ENCODE measurements at places on chromosomes 3 and 15.

DNA sequence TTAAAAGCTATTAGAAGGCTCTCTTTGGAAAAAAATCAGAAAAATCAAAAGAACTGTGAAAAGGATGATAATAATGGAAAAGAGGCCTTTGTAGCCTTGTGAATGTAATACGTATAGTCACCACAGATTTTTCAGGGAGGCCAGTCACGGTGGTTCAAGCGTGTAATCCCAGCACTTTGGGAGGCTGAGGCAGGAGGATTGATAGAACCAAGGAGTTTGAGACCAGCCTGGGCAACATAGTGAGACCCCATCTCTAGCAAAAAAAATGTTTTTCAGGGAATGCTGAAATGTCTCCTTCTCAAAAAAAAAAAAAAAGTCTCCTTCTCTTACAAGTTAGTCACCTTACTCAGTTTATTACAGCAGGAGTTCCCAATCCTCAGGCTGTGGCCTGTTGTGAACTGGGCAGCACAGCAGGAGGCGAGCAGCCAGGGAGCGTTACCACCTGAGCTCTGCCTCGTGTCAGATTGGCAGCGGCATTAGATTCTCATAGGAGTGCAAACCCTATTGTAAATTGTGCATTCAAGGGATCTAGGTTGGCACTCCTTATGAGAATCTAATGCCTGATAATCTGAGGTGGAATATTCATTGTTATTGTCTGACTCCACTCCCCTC, 15.9 kb downstream of the ARIH1 start:
- no peak for DNase-seq

DNA sequence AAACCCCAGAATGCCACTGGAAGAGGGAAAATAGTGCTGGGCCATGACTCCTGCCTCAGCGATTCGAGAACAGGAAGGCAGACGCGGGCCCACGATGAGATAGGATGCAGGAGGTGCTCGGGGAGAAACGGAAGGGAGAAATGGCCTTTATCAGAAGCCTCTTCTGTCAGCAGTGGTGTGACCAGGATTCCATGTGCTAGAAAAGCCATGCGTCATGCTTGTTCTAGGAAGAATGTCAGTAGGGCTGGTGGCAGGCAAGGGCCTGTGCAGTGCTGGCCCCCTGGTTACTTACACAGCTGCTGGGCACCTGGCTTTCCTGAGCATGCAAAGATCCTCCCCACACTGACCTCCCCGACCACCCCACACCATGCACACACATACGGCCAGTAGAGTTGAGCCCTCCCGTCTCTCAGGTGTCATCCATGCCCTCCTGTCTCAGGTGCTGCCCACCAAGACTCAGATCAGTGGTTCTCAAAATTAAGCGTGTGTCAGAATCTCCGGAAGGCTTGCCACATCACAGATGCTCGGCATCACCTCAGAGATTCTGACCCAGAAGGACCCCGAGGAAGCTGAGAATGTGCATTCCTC, 106.7 kb downstream of the ADAMTS17 start:
- DNase-seq = no peak

GRCh38 chr15:98907927-98908471, 99.6 kb downstream of the PGPEP1L start:
- no peak for DNase-seq

GRCh38 chr15:42914728-42915497, 5.7 kb downstream of the TTBK2 start:
- DNase-seq = no peak

GRCh38 chr15:48500595-48500994, 144.9 kb downstream of the FBN1 start:
- no peak for DNase-seq

DNA sequence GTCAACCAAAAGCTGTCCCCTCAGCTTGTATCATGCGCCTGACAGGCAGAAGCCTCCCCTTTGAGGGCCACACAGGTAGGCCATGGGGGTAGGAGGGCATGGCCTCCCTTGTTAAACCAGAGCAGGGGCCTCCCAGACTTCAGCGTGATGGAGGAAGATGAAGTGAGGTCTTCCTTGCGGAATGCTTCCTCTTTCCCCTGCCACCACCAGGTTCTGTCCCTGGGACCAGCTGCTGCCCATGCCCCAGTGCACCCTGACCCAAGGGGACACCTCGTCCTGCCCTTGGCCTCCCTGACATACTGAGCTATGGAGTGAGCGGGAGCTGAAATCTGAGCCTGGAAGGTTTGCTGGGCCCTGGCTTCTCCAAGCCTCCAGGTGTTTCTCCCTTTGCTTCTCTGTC, 26.7 kb downstream of the SSUH2 start:
- no peak for DNase-seq

GRCh38 chr3:124362455-124362854, 367.8 kb upstream of the UMPS start:
- no peak for DNase-seq

GRCh38 chr3:174153871-174154270, 705.3 kb upstream of the NAALADL2 start:
- DNase-seq = no peak

DNA sequence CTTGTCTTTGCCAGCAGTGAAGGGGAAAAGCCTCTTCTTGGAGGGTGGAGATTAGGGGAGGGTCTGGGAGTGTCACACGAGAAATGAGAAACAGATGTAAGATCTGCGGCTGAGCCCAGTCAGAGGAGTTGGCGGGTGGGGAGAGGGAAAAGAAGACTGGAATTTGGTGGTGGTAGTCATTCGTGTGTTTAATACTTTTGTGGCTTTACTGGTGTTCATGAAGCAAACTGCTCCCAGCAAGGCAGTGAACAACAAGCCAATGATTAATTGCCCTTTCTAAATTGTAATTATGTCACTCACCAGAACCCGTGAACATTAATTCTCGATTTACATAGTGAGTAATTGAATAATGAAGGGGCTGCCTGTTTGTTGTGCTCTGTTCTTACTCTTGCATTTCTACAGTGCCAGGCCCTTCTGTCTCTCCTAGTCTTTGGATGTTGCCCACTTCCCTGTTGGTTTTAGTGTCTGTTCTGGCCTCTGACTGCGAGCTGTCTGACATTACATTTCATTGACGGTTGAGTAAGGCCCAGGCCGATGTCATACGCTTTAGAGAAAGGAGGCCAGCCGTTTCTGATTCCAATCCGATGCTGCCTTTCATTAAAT, 78.0 kb downstream of the CHCHD6 start:
- no peak for DNase-seq

DNA sequence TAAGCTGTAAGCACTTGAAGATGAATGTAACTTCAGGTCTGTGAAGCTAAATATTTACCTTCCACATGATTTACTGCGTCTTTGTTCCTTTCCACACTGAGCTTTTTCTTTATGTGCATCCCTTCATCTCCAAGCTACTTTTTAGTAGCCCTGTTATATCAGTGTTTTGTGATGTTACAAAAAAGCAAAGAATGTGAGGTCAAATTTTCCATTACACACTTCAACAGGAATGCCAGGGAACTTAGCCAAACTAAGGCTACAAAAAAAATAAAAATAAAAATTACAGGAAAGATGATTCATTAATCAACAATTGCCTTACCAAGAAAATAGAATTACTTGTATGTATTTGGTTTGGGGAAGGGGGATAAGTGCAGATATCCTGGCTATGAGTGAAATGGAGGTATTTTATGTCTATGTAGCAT, 73.0 kb downstream of the FILIP1L start:
- DNase-seq = no peak

DNA sequence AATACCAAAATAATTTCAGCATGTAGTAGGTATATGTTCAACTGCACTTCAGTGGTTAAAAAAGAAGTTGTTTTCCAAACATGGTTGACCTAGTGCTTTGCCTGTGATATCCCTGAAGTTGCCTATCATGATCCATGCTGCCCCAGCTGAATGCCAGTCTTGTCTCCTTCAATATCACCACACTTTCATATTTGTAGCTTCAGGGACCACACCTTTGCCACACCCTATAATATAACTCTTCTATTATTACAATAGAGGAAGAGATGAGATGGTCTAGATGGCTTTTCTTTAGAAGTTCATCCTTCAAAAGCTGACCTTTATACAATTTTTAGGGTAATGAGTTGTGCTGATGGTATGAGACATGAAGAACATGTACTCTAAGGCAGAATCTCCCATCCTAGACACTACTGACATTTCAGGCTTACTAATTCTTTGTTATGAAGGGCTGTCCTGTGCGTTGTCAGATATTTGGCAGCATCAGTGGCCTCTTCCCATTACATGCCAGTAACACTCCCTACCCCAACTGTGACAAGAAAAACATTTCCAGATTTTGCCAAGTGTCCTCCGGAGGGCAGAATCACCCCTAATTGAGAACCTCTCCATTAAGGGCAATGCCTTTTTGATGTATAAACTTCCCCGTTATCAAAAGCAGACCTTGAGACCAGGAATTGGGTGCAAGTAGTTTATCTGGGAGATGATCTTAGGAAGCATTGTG, 76.2 kb upstream of the PLCL2 start:
- no peak for DNase-seq

DNA sequence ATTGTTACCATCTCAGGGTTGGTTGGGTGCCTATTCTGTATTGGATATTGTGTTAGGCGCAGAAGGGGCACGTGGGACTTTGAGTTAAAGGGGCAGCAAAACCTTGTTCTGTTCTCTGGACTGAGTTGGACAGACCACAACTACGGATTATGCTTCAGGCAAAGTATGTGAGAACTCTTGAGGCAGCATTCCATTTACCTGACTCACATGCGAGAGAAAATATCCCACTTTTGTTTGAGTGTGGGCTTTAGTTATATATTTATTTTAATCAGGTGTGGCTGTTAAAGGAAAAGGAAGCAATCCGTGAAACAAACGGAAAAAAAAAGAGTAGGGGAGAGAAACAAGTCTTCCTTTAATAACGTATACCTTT, 627 bp upstream of the PLS1 start:
- no peak for DNase-seq

GRCh38 chr3:67876261-67876660, 221.8 kb upstream of the SUCLG2 start:
- DNase-seq = no peak

DNA sequence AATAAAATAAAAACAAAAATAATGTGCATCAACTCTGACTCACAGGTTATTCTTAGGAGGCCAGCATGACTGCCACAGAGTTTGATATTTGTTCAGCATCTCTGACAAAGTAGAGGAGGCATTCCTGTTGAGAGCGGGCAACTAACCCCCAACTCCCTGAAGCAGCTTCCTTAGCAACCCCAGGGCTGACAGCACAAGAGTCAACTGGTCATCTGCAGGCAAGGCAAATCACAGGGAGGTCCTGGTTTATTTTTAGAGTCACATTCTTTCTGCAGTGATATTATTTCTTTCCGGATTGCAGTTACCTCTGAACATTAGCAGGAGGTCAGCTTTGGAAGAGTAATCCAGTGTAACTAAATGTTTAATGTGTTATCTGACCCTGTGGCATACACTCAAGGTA, 273.0 kb downstream of the PLCL2 start:
- no peak for DNase-seq

DNA sequence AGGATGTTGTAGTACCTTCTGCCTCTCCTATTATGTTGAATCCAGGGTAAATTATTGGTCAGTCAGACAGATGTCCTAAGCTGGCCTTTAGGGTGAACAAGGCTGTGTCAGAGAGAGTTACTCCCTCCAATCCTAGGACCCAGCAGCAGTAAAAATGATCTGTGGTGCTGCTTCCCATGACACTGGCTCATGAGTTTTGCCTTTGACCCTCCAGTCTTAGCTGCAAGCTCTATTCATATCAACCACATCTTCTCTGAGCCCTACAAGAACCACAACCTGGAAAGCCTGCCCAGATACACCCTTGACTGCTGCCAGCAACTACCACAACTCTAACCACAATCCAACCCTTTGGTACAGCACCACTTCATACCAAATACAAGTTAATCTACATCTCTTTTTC, 27.2 kb upstream of the PHLDB2 start:
- DNase-seq = no peak

DNA sequence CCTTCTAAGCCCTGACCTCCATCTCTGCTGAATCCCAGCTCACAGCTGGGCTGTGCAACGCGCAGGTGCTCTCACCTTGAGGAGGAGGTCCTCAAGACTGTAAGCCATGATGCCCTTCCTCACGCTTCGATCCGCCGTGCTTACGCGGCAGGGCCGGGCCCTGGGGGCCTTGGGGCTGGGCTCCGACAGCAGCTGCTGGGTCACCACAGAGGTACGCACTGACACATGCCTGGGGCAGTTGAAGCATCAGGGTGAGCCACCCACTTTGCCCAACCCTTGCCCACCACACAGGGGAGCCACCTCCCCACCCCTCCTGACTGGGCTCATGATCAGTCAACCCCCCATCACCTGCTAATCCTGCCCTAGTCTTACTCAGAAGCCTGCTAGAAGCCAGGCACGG, 3.1 kb downstream of the CIDEC start:
- no peak for DNase-seq

DNA sequence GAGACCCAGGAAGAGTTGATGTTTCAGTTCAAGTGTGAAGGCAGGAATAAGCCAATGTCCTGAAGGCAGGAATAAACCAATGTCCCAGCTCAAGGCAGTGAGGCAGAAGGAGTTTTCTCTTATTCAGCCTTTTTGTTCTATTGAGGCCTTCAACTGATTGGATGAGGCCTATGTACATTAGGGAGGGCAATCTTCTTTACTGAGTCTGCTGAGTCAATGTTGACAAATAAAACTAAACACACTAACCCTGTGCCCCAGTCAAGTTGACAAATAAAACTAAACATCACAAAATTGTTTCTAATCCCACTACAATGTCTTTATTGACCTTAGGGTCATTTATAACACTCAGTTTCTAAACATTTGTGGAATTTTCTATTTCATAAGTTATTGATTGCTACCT, 100.0 kb downstream of the CACNA2D3 start:
- DNase-seq = no peak

DNA sequence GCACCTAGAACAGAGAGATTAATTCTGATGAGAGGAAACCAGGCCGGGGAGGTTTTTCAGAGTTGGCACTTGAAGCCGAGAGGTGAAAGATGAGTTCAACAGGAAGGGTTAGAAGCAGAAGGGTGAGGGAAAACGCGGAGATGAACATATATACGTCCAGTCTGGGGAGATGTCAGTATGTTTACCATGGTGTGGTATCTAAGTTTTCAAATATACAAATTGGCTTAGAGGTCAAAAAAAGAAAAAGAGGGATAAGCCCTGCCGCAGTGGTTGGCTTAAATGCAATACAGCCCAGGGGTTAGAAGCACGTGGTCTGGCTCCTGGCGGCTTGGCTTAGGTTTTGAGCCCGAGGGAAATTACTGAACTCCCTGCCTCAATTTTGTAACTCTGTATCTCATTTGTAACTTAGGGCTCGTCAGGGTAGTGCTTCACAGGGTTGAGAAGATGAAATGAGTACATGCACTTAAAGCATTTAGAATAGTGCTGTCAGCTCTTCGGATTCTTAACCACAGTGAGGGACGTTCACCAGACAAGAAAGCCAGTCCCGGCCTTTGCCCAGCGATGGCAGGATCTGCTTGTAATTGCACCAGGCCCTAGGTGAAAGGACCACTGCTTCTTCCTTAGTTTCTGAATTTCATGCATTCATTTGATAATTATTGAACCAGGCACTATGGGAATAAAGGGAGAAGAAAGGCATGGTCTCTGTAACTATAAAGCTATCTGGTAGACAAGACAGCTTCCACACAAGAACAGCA, 6.4 kb downstream of the HES1 start:
- DNase-seq = no peak
